Activated CD8-positive, alpha-beta T cell treated with anti-CD3 and anti-CD28 coated beads for 36 hours (primary cell): ENCODE measurements at places on chromosomes 2 and 18.

DNA sequence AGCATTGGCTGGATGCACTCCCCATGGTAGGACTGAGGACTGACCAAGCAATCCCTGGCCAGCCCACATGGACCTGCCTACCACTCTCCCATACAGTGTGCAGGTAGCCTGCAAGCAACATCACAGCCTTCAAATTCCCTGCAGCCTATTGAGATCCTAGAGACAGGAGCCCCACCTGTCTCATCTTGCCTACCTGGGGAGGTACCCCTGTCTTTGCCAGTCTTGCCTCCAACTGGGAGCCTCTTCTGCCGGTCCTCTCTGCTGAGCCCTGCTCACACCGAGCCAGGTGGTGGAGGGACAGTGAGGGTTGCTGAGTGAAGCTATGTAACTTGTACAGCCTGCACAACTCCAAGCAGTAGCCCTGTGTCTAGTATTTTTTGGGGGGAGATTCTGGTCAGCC lies 29.9 kb downstream of the TTC32 start:
- no peak for DNase-seq

DNA sequence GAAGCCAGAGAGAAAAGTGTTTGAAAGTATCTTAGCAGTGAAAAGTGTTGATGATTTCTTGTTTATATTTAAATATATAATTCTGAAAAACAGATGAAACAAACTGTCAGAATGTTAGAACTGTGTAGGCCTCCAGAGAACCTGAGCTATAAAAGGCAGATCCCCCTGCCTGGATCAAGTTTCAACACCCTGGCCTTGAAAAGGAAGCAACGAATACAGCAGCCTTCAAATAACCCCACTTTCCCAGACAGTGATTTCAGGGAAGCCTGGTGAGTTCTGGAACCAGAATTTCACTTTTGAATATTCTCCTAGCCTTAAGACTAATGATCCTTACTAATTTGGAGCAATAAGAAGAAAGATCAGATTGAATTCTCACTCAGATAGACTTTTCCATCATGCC lies 13.3 kb upstream of the TRIM43 start:
- no peak for DNase-seq

DNA sequence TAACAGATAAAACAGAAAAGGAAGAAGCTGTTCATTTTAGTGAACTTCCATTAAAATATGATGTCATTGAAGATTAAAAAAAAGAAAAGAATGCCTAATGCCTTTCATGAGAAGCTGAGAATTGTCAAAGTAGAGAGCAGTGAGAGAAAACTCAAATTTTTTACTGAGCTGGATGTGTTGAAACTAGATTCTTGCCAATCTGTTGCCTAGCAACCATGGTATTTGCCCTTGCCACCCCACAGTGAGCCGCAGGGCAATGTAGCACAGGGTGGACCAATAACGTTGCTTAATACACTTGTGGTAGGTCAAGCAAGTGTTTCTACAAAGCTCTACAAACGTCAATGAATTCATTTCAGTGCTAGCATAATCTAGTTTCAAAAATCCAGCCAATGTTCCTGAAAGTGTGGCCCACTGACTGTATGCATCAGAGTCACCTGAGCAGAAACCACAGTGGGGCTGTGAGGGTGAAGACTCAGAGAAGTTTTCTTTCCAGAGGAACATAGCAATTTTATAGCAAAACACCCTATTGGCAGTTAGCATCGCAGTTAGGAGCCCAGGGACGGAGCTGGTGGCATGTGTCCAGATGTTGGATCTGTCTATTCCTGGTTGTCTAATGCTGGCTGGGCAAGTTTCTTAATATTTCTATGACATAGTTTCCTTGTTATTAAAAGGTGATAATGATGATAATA lies 132.2 kb downstream of the DOCK10 start:
- peak; percentile 61 for DNase-seq

DNA sequence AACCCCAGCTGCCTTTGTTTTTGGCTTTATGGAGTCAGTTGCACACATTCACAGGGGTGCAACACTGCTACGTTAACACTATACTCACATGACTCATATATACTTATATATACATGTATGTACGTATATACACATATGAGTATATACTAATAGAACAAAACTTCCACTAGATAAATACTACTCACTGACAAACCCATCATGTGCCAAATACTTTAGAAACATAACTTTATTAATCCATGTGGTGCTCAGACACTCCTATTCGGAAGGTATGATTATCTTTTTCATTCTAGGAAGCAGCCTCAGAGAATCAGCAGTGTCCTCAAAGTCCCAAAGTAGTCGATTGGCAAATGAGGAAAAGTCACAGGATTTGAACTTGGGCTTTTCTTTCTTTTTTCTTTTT lies 7.9 kb downstream of the PMAIP1 start:
- no peak for DNase-seq

DNA sequence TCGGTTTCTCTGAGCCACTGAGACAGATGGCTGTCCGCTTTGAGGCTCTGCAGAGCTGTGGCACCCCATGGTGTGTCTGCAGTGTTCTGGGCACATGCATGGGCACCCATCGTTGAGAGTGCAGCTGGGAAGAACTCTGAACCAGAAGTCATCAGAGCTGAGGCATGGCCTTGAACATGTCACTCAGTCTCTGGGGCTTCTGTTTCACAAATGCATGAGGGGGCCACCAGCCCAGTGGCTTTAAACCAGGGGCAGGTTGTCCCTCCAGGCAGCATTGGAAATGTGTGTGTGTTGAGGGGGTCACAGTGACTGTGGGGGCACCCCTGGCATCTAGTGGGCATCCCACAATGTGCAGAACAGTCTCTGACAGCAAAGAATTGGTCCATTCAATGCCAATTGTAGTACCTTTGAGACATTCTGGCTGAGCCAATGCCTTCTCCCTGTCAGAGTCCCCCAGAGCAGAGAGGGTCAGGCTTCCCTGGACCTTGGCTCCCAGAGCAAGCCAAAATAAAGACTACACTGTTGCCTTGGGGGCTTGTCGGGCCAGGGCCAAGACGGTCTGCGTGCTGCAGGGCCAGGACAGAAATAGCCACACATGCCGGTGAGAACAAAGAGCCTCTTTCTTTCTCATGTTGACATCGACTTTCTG lies 9.3 kb upstream of the PSMD1 start:
- no peak for DNase-seq

GRCh38 chr2:121049131-121049530 lies 235.9 kb downstream of the TFCP2L1 start:
- DNase-seq: no peak

GRCh38 chr2:15870565-15870964 lies 69.8 kb upstream of the MYCN start:
- DNase-seq: no peak

DNA sequence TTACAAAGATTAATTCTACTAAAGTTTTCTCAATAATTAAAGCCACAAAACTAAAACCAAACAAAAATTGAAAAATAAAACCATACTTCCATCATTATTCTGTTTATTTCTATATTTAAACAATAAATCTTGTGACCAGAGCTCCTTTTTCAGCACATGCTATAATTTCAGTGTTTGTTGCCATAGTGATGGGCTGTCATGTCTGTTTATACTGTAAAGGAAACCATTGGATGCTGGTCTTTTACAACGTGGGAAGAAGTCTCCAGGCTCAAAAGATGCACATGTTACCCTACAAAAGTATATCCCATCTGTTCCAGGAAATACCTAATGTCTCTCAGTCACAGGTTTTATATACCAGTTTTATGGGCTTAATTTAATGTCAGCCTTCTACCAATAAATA lies 100.1 kb upstream of the MC2R start:
- no peak for DNase-seq

- no peak for DNase-seq
These were observed 6.3 kb downstream of the THNSL2 start for GRCh38 chr2:88176352-88176984.

DNA sequence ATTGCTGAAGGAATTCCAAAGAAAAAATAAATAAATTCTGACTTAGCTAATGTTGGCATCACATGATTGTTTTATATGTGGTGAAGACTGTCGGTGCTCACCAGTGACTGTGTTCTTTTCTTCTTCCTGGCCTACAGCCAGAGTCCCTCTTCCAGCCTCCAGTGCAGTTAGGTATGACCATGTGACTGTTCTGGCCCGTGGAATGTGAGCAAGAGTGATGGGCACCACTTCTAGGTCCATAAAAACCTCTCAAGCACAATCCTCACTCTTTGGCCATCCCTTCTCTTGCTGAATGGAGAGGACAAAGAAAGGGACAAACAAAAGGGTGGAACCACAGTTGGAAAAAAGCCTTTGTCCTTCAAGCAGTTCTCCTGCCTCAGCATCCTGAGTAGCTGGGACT lies 39.0 kb upstream of the BMPR2 start:
- no peak for DNase-seq

DNA sequence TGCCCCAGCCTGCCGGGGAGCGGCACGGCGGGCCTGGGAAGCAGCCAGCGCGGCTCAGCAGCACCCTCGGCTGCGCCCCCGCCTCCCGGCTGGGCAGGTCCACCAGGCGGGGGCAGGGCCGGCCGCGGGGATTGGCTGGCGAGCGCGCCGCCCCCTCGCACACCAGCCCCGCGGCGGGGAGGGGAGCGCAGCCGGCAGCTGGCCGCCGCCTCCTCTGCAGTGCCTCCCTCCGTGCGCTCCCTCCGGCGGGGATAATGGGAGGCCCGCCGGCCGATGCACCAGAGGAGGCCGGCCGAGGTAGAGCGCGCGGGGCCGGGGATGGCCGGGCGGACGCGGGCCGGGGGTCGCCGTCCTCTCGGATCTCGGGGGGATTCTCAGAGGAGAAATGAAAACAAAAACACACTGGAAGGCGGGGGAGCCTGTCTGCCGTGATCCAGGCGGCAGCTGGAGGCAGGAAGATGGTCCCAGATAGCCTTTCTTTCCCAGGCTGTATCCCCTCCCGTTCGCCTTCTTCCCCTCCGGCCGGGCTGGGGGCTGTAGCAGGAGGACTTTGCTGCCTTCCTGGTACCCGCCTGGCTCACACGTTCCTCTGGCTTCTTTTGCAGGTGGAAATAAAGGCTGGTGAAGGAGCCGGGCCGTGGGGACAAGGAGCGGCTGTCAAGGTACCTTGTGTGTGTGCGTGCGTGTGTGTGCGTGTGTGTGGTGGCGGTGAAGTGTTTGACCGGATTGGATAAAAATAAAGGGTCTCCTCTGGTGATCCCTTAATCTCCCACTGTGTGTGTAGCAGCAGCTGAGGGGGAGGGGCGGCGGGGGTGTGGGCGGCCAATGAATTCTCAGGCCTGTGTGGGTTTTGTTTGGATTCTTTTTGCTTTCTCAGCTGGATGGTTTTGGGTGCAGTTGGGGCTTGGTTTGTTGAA lies 18.1 kb downstream of the TET3 start:
- peak; percentile 82 for DNase-seq

GRCh38 chr2:73868204-73868978 lies 24.4 kb upstream of the ACTG2 start:
- DNase-seq: no peak

- no peak for DNase-seq
These were observed 40.6 kb upstream of the FN1 start for GRCh38 chr2:215476424-215476823.

DNA sequence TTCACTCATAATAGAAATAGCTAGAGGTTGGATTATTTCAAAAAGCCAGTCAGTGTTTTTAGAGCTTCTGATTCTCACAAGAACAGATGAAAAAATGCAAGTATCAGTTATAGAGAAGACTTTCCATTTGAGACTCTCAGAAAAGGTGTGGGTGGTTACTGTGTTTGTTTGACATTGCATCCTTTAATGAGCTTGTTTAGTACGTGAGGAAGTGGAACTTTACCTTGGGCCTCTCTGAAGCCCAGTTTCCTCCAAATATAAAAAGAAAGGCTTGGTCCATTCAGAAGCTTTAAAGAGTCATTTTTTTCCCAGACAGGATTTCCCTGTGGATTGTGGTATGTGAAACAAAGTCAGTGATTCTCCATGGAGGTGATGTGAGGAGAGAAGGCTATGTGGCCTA lies 89.9 kb upstream of the RANBP2 start:
- DNase-seq: no peak

GRCh38 chr2:216548901-216549331 lies 50.3 kb downstream of the RPL37A start:
- DNase-seq: no peak

- DNase-seq: no peak
These were observed 1550.2 kb downstream of the LRP1B start for GRCh38 chr2:140580532-140581151.

DNA sequence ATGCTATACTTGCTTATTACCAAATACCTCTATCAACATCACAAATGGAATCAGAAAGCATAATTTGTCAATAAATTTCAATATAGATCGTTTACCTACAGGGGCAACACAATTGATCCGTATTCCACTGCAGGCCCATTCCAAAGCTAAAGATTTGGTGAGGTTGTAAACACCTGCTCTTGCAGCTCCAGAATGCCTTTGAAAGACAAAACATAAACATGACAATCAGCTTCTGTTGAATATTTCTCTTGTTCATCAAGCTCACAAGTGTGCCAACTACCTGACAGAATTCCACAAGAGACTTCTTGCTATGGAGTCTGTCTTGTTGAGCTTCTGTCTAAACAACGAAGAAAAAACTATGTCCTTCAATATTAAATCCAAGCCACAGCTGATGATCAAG lies 30.3 kb downstream of the PECR start:
- no peak for DNase-seq

GRCh38 chr2:68686178-68686577 lies 42.8 kb downstream of the PROKR1 start:
- DNase-seq: no peak

- DNase-seq: no peak
These were observed 1.0 kb downstream of the VSNL1 start for GRCh38 chr2:17541531-17541950.

GRCh38 chr2:196149948-196150347 lies 21.4 kb downstream of the STK17B start:
- no peak for DNase-seq

DNA sequence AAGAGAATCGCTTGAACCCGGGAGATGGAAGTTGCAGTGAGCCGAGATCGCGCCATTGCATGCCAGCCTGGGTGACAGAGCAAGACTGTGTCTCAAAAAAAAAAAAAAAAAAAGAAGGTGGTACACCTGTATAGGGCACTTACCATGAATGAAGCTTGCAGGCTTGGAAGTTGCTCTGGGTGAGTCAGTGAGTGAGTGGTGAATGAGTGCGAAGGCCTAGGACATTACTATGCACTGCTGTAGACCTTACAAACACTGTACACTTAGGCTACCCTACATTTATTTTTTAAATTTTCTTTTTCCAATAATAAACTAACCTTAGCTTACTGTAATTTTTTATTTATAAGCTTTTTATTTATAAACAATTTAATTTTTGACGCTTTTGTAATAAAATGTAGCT lies 78.4 kb upstream of the ATG16L1 start:
- DNase-seq: no peak

- DNase-seq: no peak
These were observed 62.2 kb downstream of the ALPK2 start for GRCh38 chr18:58566556-58567292.

- no peak for DNase-seq
These were observed 33.6 kb downstream of the APCDD1 start for GRCh38 chr18:10488017-10488416.

GRCh38 chr2:8581234-8581561 lies 100.7 kb upstream of the ID2 start:
- no peak for DNase-seq
